ENCODE measurements at places on chromosomes 1 and 21. TPM values are rescaled to one million over a fixed set of nuclear protein-coding genes. Genes with fewer than 3 reads are reported as not detected.

Gene PRPF38A
- total RNA-seq: 20.6 TPM

Gene OR10T2
- total RNA-seq: not detected

Gene ADARB1
- 5.0 TPM for total RNA-seq

Gene PLA2G2D
- total RNA-seq: not detected

Gene MYBPHL
- not detected for total RNA-seq

Gene C1orf87
- total RNA-seq: not detected

Gene TIAM1
- total RNA-seq: 0.33 TPM

Gene NUP210L
- total RNA-seq: not detected

Gene CD101
- total RNA-seq: 0.25 TPM

Gene AHCYL1
- total RNA-seq: 58.6 TPM

Gene CYP4A11
- not detected for total RNA-seq

Gene PCNX2
- 11.9 TPM for total RNA-seq

Gene IL19
- not detected for total RNA-seq

Gene ZC3H12A
- total RNA-seq: 11.2 TPM

Gene CR1L
- total RNA-seq: not detected

Gene MAP3K7CL
- total RNA-seq: 1.5 TPM

Gene ETNK2
- total RNA-seq: 3.4 TPM

Gene KCND3
- total RNA-seq: not detected

Gene CFAP45
- 0.66 TPM for total RNA-seq

Gene CHRM3
- 0.06 TPM for total RNA-seq

Gene CLDN17
- not detected for total RNA-seq

Gene FCRL2
- total RNA-seq: not detected

Gene SLC9C2
- total RNA-seq: not detected

Gene GJB3
- total RNA-seq: 6.3 TPM

Gene MYCL
- total RNA-seq: 1.4 TPM

Gene GPR25
- not detected for total RNA-seq

Gene PAQR7
- total RNA-seq: 2.5 TPM

Gene BRINP3
- not detected for total RNA-seq

Gene SLC30A1
- total RNA-seq: 29.0 TPM

Gene MRPS21
- 85.5 TPM for total RNA-seq

Gene BACH1
- total RNA-seq: 3.3 TPM

Gene IL23R
- not detected for total RNA-seq

Gene RYR2
- 0.07 TPM for total RNA-seq

Gene BACE2
- 21.7 TPM for total RNA-seq

Gene CRNN
- not detected for total RNA-seq

Gene TNNI3K
- total RNA-seq: not detected

All from A549 treated with RU486 at 1 μM for 4 hours (cell line).